ENCODE measurements at places on chromosomes 16 and 17.

DNA sequence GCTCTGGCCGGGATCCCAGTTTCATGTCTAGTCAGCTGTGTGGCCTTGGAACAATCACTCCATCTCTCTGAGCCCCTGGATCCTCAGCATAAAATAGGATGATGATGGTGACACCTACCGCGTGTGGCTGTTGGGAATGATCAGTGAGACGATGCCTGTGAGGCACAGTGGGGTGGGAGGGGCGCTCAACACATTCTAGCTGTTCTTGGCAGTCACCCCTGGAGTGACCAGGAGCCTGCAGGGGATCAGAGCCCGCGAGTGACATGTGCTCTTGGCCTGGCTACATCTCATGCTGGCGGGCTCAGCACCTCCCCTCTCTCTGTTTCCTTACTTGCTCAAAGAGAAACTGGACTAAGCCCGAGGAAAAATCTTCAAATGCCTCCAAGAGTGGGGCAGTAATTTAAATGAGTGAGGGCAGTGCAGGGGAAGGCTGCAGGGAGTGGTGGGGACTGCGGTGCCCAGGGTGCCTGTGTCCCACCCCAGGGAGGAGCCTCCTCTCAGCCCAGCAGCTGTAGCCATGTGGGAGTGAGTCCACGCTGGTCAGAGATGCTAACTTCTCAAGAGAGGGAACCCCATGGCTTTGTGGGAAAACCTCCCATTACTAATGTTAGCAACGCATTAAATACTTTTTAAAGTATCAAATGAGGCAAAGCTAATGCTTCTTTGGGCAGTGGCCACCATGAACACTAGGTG, 23.1 kb upstream of the DOK4 start:
- H3K4me3 ChIP-seq: no peak overlapping the region
- H3K27ac ChIP-seq: no peak overlapping the region
- H3K4me1 ChIP-seq: no peaks in the 10 kb centered on the region
- DNase-seq: no peak
- peaks cover 6% of the 10 kb centered on the region for H3K27me3 ChIP-seq
- no peaks in the 10 kb centered on the region for H3K36me3 ChIP-seq

DNA sequence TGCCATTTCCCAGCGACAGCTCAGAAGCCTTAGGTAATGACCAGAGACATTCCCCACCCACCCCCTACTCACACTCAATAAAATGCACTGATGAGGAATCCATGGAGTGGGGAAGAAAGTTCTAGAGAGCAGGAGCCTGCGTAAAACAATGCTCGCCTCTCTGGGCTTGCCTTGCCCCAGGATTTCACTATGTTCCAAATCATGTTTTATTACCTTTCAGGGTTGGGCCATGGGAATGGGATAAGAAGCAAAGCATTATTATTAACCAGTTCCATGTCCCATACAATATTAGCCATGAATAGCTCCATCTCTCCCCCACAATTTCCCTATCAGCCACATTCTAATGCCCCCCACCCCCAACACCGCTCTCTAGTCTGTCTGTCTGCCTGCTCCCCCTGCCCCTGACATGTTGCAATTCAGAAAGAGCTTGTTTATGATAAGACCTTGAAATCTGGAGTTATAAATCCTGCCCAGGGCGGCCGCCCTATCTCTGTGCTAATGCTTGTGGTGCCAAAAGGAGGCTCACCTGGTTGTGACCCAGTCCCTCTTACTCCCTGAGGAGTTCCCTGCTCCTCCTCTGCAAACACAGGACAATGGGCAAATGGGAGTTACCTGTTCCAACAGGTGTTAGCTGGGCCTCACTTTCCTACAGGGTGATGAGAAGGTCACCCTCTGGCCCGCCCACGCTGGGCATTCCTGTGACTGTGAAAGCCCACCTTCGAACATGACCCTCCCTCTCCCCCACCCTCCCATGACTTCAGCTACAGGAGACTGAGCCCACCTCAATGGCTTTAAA, 28.0 kb upstream of the DDX52 start:
- no peak overlapping the region for H3K27ac ChIP-seq
- H3K36me3 ChIP-seq: no peaks in the 10 kb centered on the region

GRCh38 chr17:28366605-28367004, 1.6 kb upstream of the SEBOX start:
- H3K36me3 ChIP-seq: peaks cover 12% of the 10 kb centered on the region
- H3K4me1 ChIP-seq: peaks cover 5% of the 10 kb centered on the region
- DNase-seq: no peak

GRCh38 chr16:27464626-27465482, 62.9 kb downstream of the IL21R start:
- no peak overlapping the region for H3K4me3 ChIP-seq
- H3K4me1 ChIP-seq: peaks cover 13% of the 10 kb centered on the region
- H3K36me3 ChIP-seq: peaks cover 37% of the 10 kb centered on the region
- H3K27ac ChIP-seq: no peak overlapping the region

DNA sequence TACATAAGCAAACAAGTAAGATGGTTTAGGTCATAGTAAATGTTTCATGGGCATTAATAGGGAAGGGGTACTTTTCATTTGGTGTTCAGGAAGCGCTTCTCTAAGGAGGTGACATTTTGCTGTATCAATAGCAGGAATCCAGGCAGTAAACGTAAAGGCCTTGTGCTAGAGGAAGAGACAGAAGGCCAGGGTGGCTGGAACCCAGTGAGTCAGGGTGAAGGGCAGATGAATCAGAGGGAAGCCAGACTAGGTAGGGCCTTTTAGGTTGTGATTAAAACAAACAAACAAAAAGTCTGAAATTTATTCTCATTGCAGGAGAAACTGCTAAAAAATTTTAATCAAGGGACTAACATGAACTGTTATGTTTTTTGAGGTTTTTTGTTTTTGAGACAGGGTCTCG, 6.5 kb downstream of the BMERB1 start:
- no peak overlapping the region for H3K4me3 ChIP-seq
- peak; percentile 26 for DNase-seq
- H3K27me3 ChIP-seq: no peaks in the 10 kb centered on the region
- no peaks in the 10 kb centered on the region for H3K36me3 ChIP-seq
- peaks cover 3% of the 10 kb centered on the region for H3K4me1 ChIP-seq
- H3K27ac ChIP-seq: no peak overlapping the region

GRCh38 chr16:30567160-30567990, 4.1 kb downstream of the ZNF688 start:
- no peak overlapping the region for H3K27ac ChIP-seq
- H3K4me3 ChIP-seq: no peak overlapping the region
- peaks cover 4% of the 10 kb centered on the region for H3K27me3 ChIP-seq
- no peaks in the 10 kb centered on the region for H3K36me3 ChIP-seq

GRCh38 chr17:81117672-81118198, 47.6 kb upstream of the PVALEF start:
- no peak overlapping the region for H3K27ac ChIP-seq
- H3K27me3 ChIP-seq: peaks cover 12% of the 10 kb centered on the region
- DNase-seq: no peak
- no peaks in the 10 kb centered on the region for H3K36me3 ChIP-seq

DNA sequence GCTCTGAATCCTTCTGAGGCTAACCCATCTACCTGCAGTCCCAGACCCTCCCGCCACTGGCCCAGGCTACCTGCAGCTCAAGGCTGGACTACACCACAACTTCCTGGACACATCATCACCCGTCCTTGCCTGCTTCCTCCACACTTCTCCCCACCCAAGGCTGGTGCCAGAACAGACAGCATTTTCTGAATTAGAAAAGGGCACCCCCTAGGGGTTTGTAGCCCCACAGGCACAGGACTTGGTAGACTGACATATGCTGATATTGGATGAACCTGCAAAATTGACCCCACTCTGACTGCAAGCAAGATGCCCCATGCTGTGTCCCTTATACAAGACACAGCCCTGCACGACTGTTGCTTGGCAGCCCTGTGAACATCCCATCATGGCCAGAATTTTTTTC, 271.5 kb upstream of the C16orf82 start:
- no peak for DNase-seq
- H3K36me3 ChIP-seq: no peaks in the 10 kb centered on the region
- H3K4me1 ChIP-seq: no peaks in the 10 kb centered on the region
- H3K4me3 ChIP-seq: no peak overlapping the region
- no peak overlapping the region for H3K27ac ChIP-seq
- H3K27me3 ChIP-seq: no peaks in the 10 kb centered on the region

GRCh38 chr16:14300705-14301168, 229.6 kb downstream of the MRTFB start:
- H3K36me3 ChIP-seq: no peaks in the 10 kb centered on the region
- H3K4me1 ChIP-seq: peaks cover 10% of the 10 kb centered on the region
- no peaks in the 10 kb centered on the region for H3K27me3 ChIP-seq
- no peak overlapping the region for H3K27ac ChIP-seq

DNA sequence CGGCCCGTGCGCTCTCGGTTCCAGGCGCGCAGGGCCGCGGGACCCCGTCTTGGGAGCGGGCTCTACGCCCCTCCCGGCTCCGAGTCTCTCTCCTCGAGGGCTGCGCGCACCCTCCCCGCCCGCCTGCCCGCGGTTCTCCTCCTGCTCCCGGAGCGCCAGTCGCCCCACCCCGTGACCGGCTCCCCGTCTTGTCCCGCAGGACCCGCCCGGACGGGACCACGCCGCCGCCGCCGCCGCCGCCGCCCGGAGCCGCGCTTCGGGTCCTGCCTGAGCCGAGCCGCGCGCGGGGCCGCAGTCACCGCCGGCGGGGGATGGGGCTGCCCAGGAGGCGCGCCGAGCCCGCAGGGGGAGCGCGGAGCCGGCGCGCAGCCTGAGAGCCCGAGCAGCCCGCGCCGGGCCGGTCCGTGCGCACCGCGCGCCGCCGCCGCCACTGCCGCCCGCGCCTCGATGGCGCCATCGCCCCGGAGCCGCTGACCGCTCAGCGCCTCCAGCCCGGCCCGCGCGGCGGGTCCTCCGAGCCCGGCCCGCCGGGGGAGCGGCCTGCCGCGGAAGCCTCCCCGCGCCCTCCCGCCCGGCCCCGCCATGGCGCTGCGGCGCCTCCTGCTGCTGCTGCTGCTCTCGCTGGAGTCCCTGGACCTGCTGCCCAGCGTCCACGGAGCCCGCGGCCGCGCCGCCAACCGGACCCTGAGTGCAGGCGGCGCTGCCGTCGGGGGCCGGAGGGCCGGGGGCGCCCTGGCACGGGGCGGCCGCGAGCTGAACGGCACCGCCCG, at the start of gene SHISA6:
SHISA6 (plus strand) TSS at position 373 of the 770 bp plus-strand sequence.
- no peaks in the 10 kb centered on the region for H3K4me1 ChIP-seq
- DNase-seq: no peak
- H3K27me3 ChIP-seq: peaks cover 6% of the 10 kb centered on the region
- no peak within 1 kb of the TSS for H3K27ac ChIP-seq
- no peaks in the 10 kb centered on the region for H3K36me3 ChIP-seq
